Hematopoietic multipotent progenitor cell (in vitro differentiated cells): ENCODE measurements at places on chromosomes 3 and 15.

DNA sequence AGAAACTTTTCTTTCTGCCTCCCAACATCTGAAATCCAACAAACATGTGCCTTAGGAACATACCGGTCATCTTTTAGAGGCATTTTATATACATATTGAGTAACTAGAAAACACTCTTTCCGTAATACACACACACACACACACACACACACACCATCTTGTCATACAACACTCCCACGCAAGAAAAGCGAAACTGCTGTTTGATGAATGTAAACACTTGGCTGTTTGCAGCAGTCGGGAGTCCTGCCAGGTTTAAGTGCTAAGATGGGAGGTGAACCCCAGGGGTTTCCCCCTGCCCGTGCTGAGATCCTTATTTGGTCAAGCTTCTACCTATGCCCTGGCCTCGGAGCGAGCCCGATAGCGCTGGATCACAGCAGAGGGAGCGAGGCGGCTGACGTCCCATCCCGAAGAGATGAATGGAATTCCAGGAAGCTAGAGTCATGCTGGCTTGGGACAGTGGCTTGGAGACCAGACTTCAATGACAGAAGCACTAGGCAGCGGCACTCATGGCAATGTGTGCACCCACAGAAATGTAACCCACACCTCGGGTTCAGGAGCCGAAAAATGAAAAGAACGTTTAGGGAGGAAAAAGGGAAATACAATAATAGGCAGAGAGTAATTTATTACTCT lies 1.3 kb upstream of the THBS1 start:
- DNase-seq, result no peak

- DNase-seq, result peak; percentile 9
Observed at GRCh38 chr3:36408146-36408545, 27.8 kb downstream of the STAC start.

DNA sequence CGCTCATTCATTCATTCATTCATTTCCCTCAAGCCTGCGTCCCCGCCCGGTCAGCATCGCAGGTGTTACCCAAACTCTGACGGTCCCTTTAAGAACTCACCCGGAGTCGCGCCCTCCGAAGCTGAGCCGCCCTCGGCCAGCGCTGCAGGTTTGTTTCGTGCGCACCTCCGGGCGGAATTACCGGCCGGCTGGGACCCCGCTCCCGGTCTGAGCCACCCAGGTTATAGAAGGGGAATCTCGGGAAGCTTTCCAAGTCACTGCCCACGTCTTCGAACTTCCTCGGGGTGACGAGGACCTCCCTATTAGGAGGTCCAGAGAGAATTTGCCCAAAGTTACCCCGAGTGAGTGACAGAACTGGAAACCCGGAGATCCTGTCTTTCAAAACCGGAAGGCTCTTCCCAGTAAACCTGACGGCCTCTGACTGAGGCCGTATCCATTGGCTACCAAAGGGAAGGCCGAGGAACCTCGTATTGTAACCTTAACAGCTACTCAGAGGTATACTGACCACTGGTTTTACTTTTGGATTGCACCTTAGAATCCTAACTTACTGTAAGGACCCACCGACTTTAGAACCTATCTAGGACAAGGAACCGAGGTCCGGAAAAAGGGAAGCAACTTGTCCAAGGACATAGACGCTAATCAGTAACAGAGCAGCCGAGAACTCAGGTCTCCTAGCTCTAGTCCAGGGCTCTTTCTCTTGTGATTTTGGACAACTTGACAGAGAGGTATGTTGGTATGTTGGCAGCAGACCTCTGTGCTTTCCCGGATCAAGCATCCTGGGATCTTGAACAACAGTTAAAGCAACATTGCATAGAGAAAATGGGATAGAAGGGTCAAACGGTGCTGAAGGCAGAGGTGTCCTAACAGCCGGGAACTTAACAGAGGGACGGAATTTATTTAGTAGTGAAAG lies 788 bp upstream of the DLG1 start:
- no peak for DNase-seq

GRCh38 chr3:27642796-27643195 lies 79.3 kb downstream of the EOMES start:
- no peak for DNase-seq

DNA sequence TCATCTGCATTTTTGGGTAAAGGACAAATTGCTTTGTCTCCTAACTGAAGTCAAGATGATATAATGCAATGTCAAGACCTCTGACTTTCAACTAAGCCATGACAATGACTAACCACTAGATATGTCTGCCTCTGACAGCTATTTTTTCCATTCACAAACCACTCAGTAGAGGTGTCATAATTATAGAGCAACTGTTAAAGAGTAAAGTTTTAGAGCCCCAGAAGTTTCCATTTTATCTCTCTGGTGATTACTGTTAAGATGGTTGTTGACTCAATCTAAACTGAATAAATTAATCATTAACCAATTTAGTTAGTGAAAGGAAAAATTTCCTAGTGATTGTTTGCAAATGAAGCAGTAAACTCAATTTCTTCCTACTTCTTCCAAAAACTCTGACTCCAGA lies 779.9 kb downstream of the GRM7 start:
- DNase-seq, result no peak

GRCh38 chr3:192573240-192573639 lies 154.1 kb downstream of the FGF12 start:
- DNase-seq, result no peak

DNA sequence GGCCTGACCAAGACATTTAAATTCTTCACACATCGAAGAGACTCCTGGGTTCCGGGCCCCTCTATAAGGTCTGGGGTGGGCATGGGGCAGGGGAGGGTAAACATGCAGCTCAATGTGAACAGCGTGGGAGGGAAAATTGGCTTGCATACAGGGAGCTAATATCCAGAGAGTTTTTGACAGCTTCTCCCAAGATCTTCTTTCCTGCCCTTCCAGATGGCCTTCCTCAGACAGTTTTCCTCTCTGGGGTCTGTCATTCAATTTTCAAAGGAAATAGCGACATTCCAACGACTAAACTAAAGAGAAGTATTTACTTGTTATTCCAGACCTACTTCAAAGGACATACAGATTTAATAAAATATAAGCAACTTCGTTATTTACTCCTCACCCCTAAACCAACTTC lies 1030.6 kb downstream of the MCTP2 start:
- no peak for DNase-seq
